SHP77 (cell line): ENCODE measurements at places on chromosomes 2 and 18.

- DNase-seq, result no peak
These were observed 39.5 kb downstream of the CYP26B1 start for GRCh38 chr2:72108121-72108520.

DNA sequence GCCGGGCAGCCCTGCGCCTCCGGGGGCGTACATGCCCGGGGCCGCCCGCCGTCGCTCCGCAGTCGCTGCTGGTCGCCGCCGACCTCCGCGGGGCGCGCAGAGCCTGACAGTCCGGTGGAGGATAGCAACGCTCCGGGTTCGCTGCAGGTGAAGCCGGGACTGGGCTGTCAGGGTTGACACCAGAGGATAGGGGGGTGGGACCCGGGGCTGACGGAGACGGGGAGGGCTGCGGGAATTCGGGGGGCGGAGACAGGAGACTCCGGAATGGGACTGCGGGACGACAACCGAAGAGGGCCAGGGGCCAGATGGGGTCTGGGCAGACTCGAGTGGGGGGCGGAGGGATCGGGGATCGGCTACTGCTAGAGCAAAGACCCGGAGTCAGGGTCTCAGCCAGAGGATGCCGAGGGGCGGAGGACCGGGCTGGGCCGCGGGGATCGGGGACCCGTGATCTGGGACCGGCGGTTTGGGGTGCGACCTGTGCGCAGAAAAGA, 403 bp downstream of the TMEM127 start:
- DNase-seq, result no peak

GRCh38 chr2:198441246-198441645, 636.9 kb downstream of the PLCL1 start:
- DNase-seq, result no peak

DNA sequence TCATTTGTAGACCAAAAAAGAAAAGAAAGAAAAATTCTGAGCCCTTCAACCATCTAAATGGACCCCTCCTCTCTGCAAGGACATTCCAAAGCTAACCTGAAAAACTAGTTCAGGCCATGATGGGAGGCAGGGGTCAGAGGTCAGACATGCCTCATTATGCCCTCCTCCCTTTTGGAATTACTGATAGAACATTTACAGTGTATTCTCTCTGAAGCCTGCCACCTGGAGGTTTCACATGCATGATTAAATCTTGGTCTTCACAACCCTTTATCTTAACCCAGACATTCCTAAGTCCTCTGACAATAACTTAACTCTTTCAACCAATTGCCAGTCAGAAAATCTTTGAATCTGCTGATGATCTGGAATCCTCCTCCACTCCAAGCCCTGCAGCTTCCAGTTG, 86.0 kb downstream of the SPP2 start:
- no peak for DNase-seq

- no peak for DNase-seq
These were observed 45.3 kb downstream of the SMAD7 start for GRCh38 chr18:48905513-48905912.

GRCh38 chr18:36610258-36610657, 218.5 kb downstream of the TPGS2 start:
- DNase-seq, result no peak

- no peak for DNase-seq
These were observed 149.7 kb downstream of the MREG start for GRCh38 chr2:215863687-215864086.

DNA sequence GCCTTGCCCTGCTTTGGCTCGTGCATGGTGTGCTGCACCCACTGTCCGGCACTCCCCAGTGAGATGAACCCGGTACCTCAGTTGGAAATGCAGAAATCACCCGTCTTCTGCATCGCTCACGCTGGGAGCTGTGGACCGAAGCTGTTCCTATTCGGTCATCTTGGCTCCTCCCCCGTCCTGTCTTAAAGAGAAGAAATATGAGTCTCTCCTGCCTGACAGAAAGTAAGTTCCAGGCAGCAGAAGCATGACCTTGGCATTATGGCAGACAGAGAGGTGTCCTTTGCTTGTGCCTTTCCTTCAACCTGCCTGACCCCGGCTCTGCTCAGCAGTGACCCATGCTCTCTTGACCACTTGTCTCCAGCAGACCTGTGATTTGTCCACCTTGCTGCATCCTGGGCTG, 62.5 kb upstream of the CYP1B1 start:
- DNase-seq, result no peak

- DNase-seq, result no peak
These were observed 38.1 kb downstream of the TMEM131 start for GRCh38 chr2:97957432-97958183.

GRCh38 chr2:191950132-191950874, 103.4 kb upstream of the CAVIN2 start:
- no peak for DNase-seq

GRCh38 chr18:34729740-34730355, 19.8 kb downstream of the DTNA start:
- no peak for DNase-seq

DNA sequence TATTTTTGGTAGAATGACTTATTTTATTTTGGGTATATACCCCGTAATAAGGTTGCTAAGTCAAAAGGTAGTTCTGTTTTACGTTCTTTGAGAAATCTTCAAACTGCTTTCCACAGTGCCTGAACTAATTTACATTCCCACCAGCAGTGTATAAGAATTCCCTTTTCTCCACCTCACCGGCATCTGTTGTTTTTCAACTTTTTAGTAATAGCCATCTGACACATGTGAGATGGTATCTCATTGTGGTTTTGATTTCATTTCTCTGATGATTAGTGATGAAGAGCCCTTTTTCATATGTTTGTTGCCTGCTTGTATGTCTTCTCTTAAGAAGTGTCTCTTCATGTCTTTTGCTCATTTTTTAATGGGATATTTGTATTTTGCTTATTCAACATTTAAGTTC, 215.2 kb upstream of the TFPI start:
- DNase-seq, result no peak

- no peak for DNase-seq
These were observed 156.0 kb downstream of the TANC1 start for GRCh38 chr2:159124441-159124911.

DNA sequence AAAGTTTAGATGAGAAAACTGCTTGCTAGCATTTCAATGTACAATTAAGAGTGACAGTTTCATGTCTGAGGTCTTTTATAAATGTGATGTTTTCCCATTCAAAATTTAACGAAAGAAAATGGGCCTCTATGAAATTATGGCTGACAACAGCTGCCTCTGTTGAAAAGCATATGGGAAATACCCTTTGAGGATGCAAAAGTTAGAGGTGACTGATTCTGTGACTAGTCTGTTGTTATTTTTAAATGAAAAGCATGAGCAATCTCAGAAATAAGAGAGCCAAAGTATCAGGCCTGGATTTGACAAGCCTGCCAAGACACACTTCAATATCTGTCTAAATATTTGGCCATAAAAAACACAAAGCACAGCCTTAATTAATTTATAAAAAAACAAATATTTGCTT, 580.8 kb downstream of the ERBB4 start:
- DNase-seq, result no peak

- DNase-seq, result no peak
These were observed 32.9 kb upstream of the CSRNP3 start for GRCh38 chr2:165436559-165436958.

GRCh38 chr2:227507963-227508362, 36.0 kb downstream of the AGFG1 start:
- DNase-seq, result no peak

- DNase-seq, result no peak
These were observed 64.5 kb downstream of the UBR3 start for GRCh38 chr2:169891593-169892298.

- no peak for DNase-seq
These were observed 50.0 kb upstream of the ZFP36L2 start for GRCh38 chr2:43276266-43276941.

GRCh38 chr2:231370749-231371429, 24.6 kb upstream of the B3GNT7 start:
- DNase-seq, result no peak

DNA sequence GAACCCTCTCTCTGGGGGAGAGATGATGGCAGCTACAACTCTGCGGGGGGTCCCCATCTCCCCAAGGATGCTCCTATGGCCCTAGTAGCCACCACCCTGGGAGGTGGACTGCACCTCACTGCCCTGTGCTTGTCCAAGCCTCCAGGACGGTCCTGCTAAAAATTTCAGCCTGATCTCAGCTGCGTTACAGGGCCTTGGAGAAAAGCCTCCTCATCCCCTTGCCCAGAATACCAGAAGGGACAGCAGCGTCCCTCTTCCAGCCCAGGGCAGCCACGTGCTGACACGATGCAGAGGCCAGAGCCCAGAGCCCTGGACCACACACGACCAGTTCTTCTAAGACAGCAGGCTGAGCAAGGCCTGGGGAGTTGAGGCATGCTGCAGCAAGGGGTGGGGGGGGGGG, 81.9 kb downstream of the GFPT1 start:
- DNase-seq, result no peak

DNA sequence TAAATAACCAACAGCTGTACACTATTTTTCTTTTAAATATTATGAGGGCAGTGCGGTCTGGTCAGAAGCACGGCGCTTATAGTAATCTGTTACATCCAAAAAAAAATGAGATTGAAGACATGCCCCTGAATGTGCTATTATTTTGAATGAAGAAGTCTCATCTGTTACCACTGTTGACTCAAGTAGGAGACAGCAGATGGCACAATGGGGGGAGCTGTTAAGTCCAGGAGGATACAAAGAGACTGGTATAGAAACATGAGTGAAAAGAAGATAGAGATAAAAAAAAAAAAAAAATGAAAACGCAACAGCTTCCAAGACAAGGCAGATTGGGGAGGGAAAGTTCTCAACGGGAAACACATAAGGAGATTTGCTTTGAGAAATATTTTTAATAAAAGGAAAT, 425.5 kb upstream of the PKDCC start:
- DNase-seq, result no peak

DNA sequence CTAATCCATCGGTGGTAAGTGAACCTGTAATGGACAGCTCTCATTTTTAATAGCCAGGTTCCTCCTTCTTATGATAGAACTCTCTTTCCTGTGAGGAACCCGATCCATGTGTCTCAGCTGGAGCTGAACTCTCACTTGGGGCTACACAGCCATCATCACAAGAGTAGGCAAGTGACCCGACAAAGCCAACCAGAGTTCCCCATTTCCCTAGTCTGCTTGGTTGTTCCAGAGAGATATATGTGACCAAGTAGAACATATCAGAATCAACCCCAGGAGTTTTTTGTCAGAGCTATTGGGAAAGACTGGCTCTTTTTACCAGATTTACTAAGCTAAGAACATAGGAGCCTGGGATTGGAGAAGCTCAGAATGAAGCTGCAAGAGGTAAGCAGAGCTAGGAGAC, 14.6 kb upstream of the HNRNPLL start:
- no peak for DNase-seq

GRCh38 chr2:196275646-196276352, 104.4 kb upstream of the STK17B start:
- DNase-seq, result no peak

GRCh38 chr18:2337552-2338141, 233.7 kb downstream of the METTL4 start:
- DNase-seq, result no peak

DNA sequence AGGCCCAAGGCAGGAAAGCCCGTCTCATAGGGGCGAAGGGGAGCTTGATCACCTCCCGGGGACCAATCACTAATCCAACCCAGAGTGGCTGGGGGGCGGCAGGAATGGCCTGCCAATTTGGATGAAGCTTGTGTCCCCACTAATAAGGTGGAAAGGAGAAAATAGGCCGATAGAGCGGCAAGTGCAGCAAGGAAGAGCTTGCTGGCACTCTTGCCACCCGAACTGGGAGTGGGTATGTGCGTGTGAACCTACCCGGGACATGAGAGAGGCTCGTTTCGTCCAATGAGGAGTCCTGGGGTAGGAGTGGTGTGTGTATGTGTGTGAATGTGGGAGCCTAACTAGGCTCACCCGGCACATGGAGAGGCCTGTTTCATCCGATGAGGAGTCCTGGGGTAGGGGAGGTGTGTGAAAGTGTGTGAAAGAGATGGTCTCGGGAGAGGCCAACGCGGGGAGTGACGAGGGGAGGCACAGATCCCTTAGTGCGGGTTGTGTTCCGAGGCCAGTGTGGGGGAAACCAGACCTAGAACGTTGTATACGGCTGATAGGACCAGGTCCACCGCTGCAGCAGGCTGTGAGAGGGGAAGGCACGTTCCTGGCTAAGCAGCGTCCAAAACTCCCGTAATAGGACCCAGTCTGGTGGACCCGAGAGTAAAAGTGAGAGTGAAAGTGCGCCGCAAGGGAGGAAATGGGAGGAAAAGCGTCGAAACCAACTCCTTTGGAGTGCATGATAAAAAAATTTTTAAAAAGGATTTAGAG, 47.1 kb upstream of the SELENOI start:
- DNase-seq, result no peak

DNA sequence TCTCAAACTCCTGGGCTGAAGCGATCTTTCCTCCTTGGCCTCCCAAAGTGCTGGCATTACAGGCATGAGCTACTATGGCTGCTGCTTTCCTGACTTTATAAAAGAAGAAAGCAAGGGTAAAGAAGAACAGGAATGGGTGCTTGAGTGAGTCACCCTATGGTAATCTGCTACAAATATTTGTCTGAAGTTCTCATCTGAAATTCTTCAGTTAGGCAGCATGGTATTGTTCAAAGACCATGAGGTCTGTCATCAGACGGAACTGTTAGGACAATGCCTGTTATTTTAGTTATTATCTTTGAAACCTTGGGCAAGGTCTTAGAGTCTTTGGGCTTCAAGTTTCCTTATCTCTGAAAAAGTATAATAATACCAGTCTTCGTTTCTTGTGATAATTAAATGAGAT, 695.8 kb downstream of the RNF144A start:
- no peak for DNase-seq

DNA sequence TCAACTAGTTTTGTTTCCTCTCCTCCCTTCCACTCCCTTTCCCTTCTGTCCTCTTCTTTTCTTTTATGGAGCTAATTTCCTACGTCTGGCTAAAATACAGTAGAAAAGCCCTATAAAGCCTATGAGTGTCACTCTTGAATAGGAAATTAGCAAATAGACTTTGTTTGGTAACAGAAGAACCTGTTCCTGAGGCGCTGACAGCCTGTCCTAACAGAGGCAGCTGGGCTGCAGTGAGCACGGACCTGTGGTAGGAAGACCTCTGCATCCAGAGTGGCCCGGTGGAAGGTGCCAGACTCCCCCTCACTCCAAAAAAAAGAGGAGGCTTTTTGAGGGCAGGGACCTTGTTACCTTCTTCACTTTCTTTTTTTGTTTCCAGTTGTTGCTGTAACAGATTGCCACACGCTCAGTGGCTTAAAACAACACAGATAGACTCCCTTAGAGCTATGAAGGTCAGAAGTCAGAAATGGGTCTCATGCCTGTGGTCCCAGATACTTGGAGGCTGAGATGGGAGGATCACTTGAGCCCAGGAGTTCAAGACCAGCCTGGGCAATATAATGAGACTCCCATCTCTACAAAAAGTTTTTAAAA, 81.2 kb upstream of the TXNDC2 start:
- DNase-seq, result peak; percentile 19

DNA sequence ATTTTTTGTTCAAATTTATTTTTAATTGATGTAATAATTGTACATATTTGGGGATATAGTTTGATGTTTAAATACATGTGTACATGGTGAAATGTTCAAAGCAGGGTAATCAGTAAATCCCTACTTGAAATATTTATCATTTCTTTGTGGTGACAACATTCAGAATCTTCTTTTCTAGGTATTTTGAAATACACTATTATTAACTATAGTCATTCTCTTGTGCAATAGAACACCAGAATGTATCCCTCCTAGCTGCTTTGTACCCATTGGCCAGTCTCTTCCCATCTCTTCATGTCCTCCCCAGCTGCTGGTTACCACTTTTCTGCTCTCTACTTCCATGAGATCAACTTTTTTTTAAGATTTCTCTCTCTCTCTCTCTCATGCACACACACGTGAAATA, 126.5 kb downstream of the ZNF407 start:
- no peak for DNase-seq

- DNase-seq, result no peak
These were observed 87.5 kb downstream of the MCFD2 start for GRCh38 chr2:46828135-46828438.

- no peak for DNase-seq
These were observed 5.2 kb upstream of the SCN7A start for GRCh38 chr2:166499281-166499680.
